Naive thymus-derived CD4-positive, alpha-beta T cell (primary cell): ENCODE measurements at places on chromosomes 2 and 18.

GRCh38 chr2:26691161-26691560, 1.4 kb upstream of the KCNK3 start:
- no peak overlapping the region for H3K4me3 ChIP-seq
- no peaks in the 10 kb centered on the region for H3K36me3 ChIP-seq
- no peak for DNase-seq
- H3K4me1 ChIP-seq = no peaks in the 10 kb centered on the region
- peaks cover 23% of the 10 kb centered on the region for H3K27me3 ChIP-seq

- no peaks in the 10 kb centered on the region for H3K4me1 ChIP-seq
- no peak overlapping the region for H3K27ac ChIP-seq
- DNase-seq = no peak
- H3K4me3 ChIP-seq = no peak overlapping the region
Measured at GRCh38 chr2:197086500-197086899, 160.0 kb upstream of the PGAP1 start.

- H3K4me1 ChIP-seq = no peaks in the 10 kb centered on the region
- H3K36me3 ChIP-seq = no peaks in the 10 kb centered on the region
- H3K27me3 ChIP-seq = no peaks in the 10 kb centered on the region
- no peak overlapping the region for H3K4me3 ChIP-seq
Measured at GRCh38 chr18:70429847-70430500, 141.1 kb downstream of the SOCS6 start.

GRCh38 chr2:58227171-58227917, 13.8 kb downstream of the FANCL start:
- H3K4me3 ChIP-seq = no peak overlapping the region
- H3K27me3 ChIP-seq = no peaks in the 10 kb centered on the region
- H3K4me1 ChIP-seq = no peaks in the 10 kb centered on the region

DNA sequence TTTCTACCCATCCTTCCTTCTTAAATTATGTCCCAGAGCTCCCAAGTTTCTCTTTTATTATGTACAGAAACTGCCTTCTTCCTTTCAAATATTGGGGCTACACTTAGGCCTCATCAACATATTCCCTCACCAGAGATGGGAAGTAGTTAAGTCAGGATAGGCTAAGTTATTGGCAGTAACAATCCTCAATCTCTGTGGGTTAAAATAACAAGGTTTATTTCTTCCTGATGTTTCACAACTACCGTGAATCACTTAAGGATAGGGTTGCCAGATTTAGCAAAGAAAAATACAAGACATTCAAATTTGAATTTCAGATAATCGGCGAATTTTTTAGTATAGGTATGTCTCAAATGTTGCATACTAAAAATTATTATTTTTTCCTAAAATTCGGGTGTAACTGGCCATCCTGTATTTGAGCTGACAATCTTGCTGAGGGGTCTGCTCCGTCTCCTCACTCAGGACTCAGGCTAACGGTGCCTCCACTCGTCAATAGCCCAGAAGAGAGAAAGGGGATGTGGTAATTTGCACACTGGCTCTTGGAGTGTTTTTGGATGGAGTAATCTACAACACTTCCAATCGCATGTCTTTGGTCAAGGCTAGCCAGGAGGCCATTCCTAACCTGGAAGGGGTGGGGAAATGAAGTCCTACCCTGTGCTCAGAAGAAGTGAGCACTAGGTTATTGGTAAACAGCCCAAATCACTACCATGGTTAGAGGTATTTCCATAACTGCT, 91.7 kb downstream of the ACTR3 start:
- H3K4me3 ChIP-seq = no peak overlapping the region
- H3K27ac ChIP-seq = no peak overlapping the region
- no peak for DNase-seq
- H3K4me1 ChIP-seq = no peaks in the 10 kb centered on the region
- no peaks in the 10 kb centered on the region for H3K27me3 ChIP-seq
- no peaks in the 10 kb centered on the region for H3K36me3 ChIP-seq

- no peak for DNase-seq
- H3K27ac ChIP-seq = peak overlapping the region; percentile 97
- H3K36me3 ChIP-seq = peaks cover 15% of the 10 kb centered on the region
- peaks cover 9% of the 10 kb centered on the region for H3K4me1 ChIP-seq
Measured at GRCh38 chr18:11909061-11909455, 941 bp upstream of the MPPE1 start.

DNA sequence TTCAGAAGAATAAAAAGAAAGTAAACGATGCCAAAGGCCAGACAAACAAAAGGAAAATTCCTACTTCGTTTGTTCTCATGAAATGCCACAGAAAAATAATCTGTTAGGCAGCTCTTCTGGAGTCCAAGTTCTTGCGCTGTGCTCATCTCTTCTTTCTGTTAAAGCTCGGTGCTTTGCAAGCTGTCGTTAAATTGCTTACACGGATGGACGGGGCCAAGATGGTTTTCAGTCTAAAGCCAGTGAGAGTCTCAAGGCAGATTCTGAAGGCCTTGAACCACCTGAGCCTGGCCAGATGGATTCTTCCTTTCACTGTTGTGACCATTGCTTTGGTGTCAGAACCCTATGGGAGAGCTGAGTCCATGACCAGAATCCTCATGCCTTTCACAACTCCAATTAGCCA, 97.6 kb upstream of the RMDN2 start:
- no peaks in the 10 kb centered on the region for H3K27me3 ChIP-seq
- H3K36me3 ChIP-seq = no peaks in the 10 kb centered on the region
- DNase-seq = no peak
- no peak overlapping the region for H3K27ac ChIP-seq
- H3K4me3 ChIP-seq = no peak overlapping the region
- H3K4me1 ChIP-seq = peaks cover 4% of the 10 kb centered on the region

GRCh38 chr2:120750488-120751210, 15.0 kb downstream of the GLI2 start:
- no peaks in the 10 kb centered on the region for H3K36me3 ChIP-seq
- H3K4me3 ChIP-seq = no peak overlapping the region
- H3K4me1 ChIP-seq = no peaks in the 10 kb centered on the region

DNA sequence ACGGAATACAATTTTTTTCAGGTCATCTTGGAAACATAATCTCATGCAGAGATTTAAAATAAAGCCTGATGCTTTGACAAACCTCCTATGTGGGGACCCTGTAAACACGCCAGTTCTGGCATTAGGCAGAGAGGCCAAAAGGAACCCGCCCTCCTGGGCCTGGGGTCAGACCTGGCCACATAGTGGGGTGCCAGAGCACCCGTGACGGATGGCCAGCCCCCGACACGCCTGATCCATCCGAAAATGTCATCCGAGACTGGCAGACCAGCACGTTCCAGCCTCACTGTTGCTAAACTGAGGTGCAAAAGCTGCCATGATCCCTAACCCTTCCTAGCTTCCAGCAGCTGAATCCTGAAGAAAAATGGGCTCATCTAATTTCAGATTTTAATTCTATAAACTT, 222.6 kb upstream of the SALL3 start:
- no peak overlapping the region for H3K4me3 ChIP-seq
- H3K4me1 ChIP-seq = no peaks in the 10 kb centered on the region
- no peak for DNase-seq

- no peaks in the 10 kb centered on the region for H3K36me3 ChIP-seq
- DNase-seq = peak; percentile 42
- peak overlapping the region; percentile 76 for H3K27ac ChIP-seq
- H3K4me1 ChIP-seq = peaks cover 17% of the 10 kb centered on the region
Measured at GRCh38 chr2:174901075-174901474, 104.1 kb downstream of the CHN1 start.

DNA sequence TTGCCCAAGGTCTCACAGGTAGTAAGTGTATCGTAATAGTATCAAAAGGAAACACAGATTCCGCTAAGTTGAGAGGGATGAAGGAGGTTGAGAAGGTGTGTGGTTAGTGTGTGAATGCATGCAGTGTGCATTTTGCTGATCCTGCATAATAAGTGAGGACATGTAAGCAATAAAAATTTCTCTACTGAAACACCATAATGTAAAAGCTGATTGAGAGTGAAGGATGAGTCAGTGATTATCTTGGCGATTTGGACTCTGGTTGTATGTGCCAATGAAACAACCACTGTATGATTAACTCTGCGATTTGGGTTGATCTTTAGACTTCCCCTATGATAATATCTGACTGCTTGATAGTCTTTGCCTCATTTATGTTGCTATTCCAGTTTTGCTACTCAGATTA, 16.7 kb upstream of the ADGRF3 start:
- H3K27me3 ChIP-seq = no peaks in the 10 kb centered on the region
- peaks cover 7% of the 10 kb centered on the region for H3K36me3 ChIP-seq
- DNase-seq = no peak
- H3K27ac ChIP-seq = no peak overlapping the region
- H3K4me1 ChIP-seq = no peaks in the 10 kb centered on the region

DNA sequence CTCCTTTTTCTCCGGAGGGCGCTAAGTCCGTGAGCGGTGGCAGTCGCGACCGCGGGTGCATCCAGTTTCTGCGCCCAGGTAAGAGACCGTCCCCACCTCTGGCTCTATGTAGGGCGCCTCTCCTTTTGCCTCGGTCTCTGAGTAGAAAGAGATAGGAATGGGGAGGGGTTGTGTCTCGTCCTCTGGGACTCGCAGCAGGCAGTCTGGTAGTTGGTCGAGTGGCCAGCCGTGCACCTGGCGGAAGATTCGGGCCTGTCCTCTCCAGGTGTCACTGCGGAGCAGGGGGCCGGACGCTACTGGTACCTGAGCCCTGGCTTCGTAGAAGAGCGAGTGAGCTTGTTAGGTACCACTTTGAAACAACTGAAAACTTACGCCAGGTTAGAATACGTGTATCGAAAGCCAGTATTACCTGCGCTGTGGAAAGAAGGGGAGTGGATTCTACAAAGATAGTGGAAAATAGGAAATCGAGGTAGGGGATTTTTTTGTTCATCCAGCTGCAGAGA, 403 bp downstream of the MAP2 start:
- H3K4me3 ChIP-seq = peak overlapping the region; percentile 11
- H3K27me3 ChIP-seq = no peaks in the 10 kb centered on the region
- no peaks in the 10 kb centered on the region for H3K4me1 ChIP-seq
- no peak overlapping the region for H3K27ac ChIP-seq

DNA sequence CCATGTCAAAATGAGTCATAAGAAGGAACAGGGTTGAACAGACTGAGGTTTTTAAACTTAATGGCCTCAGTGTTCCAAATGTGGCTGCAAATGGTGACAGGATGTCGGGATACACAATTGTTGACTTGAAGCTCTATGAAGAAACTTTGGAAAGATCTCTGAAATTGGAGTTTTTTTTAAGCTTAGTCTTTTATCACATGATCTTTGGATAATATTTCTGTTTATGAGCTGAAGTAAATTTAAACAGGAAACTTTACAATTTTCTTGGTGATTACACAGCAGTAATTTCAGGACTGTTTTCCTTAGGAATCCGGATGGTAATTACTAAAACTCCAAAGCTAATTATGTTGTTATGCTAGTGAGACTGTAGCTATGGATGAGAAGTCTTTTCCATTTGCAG, 199.1 kb upstream of the NRXN1 start:
- no peak for DNase-seq
- no peak overlapping the region for H3K4me3 ChIP-seq
- no peak overlapping the region for H3K27ac ChIP-seq
- H3K27me3 ChIP-seq = no peaks in the 10 kb centered on the region

GRCh38 chr2:177318613-177319012, 54.1 kb upstream of the NFE2L2 start:
- no peak overlapping the region for H3K4me3 ChIP-seq
- H3K27ac ChIP-seq = no peak overlapping the region
- peaks cover 4% of the 10 kb centered on the region for H3K36me3 ChIP-seq
- H3K4me1 ChIP-seq = no peaks in the 10 kb centered on the region

- H3K4me1 ChIP-seq = no peaks in the 10 kb centered on the region
- no peak for DNase-seq
- no peaks in the 10 kb centered on the region for H3K36me3 ChIP-seq
- H3K27me3 ChIP-seq = no peaks in the 10 kb centered on the region
Measured at GRCh38 chr18:68461481-68462018, 253.4 kb downstream of the TMX3 start.
